Activated gamma-delta T cell treated with anti-CD3 and anti-CD28 coated beads, Interleukin-2, amount 50 U/mL, for 16 hours (primary cell): ENCODE measurements at places on chromosomes 3 and 15.

- no peak for DNase-seq
These were observed 20.0 kb upstream of the PRR23E start for GRCh38 chr3:127172781-127173515.

DNA sequence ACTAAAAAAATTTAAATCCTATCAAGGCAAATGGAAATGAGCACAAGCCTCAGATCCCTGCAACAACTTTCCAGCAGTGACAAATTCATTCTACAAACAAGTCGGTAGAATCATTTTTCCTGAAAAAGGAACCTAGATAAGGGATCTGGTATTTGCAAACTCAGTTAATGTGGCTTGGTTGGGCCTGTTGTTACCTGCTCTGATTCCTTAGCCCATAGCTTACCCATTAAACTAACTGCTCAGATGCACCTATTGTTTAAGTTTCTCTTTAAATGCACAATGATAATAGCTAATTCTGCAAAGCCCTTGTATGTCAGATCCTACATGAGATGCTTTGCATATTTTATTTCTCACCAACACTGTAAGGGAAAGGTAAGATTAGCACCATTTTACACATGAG, 377.4 kb upstream of the RGMA start:
- no peak for DNase-seq

GRCh38 chr3:113825090-113825489, 13.5 kb upstream of the GRAMD1C start:
- no peak for DNase-seq

DNA sequence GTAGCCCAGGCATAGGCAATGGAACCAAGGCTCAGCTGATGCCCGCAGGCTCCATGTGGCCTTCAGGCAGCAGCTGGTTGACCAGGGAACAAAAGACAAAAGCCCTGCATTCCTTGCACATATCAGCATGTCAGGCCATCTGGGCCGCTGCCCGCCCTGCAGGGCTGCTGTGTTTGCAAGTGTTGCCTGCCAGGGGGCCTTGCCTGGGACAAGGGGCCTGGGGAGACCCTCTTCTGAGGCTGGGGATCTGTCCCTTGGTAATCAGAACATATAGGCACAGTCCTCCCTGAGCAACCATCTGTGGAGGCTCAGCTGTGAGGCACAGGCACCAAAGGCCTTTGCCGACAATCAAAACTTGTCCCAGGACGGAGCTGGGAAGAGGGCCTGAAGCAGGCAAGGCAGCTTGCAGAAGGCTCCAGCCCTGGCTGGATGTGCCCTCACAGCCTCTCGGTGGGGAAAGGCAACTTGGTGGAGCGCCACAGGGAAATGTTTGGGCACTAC, 138.2 kb downstream of the TPRA1 start:
- no peak for DNase-seq

DNA sequence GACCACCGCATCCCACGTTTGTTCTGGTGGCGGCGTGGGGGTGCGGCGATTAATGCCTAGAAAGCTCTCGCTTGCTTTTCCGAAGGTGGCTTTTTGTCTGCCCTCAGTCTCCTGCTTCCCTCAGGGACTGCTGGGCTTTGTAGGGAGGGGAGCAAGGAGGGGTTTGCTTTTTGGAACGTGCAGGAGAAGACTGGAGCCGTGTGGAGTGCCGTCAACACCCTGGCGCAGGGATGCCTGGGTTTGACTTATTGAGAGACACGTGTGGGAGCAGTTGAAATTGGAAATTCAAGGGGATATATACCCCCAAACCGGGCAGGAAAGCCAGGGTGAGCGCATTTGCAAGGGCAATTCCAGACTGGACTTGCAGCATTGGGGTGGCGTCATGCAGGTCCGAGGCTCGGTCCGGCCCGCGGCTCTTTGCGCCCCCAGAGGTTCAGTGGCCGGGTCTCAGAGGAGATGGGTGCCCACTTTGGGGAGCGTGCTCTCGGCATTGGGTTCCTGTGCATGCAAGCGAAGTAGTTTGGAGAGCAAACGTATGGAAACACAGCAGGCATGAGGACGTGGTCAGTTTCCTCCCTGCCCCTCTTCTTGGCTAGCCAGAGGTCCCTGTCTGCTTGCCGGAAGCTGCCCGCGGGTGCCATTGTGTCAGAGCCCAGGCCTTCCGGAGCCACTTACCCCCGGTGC, 2.1 kb downstream of the EPHB1 start:
- no peak for DNase-seq

DNA sequence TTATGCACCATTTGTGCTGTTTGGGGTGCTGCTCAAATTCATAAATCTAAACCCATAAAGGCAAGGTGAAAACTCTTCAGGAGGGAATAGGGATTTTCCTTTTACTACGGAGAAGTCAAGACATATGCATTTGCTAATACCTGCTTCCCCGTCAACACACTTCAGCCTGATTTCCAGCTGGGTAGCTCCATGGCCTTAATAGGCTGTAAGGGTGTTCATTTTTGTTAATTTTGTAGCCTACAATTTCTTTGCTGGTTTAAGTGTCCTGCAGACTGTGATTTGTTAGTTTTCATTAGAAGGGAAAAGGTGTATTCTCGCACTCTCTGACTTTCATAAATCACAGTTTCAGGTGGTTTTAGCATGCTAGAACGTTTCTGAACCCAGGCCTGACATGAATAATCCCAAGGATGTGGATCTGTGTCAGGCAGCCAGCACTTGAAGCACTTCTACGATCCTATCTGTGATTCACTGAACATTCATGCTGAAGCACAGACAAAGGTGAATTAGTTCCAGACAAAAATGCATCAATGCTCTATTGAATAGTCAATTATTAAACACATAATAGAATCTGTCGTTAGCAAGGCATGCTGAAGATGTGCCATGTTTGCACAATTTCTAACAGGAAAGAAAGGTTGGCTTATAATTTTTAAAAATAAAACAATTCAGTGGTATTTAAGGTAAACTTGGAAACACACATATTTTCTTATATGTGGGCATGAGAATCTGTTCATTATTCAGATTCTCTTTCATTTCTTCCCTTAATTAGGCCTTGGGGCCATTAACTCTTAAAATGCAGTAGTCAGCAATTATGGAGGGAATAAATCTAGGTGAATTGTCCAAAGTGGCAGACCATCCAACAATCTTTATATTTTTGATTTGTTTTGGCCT, 17.9 kb upstream of the NMNAT3 start:
- DNase-seq, result no peak

- no peak for DNase-seq
These were observed 71.5 kb upstream of the FILIP1L start for GRCh38 chr3:100185847-100186246.
